ENCODE measurements at places on chromosomes 2 and 18.

GRCh38 chr2:58976375-58977071 is 735.4 kb upstream of the FANCL start:
- DNase-seq, result peak; percentile 85

GRCh38 chr18:9613550-9614400 is 584 bp downstream of the PPP4R1 start:
- peak; percentile 41 for DNase-seq

DNA sequence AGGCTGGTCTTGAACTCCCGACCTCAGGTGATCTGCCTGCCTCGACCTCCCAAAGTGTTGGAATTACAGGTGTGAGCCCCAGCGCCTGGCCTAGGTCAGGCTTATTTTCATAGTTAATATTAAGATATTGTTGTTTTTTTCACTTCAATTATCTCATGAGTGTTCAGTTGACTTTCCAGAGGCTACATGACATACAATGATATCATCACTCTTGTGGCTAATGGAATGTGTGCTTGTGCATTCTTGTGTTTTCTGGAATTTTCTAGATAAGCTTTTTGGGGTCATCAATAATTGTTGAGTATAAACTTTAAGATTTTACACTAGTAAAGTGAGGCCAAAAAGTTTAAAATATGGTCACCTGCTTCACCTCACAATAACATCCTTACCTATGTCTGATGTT is 180.9 kb downstream of the FIGN start:
- no peak for DNase-seq

- DNase-seq, result no peak
Observed at GRCh38 chr18:8247700-8248099, 361.5 kb upstream of the RAB12 start.

DNA sequence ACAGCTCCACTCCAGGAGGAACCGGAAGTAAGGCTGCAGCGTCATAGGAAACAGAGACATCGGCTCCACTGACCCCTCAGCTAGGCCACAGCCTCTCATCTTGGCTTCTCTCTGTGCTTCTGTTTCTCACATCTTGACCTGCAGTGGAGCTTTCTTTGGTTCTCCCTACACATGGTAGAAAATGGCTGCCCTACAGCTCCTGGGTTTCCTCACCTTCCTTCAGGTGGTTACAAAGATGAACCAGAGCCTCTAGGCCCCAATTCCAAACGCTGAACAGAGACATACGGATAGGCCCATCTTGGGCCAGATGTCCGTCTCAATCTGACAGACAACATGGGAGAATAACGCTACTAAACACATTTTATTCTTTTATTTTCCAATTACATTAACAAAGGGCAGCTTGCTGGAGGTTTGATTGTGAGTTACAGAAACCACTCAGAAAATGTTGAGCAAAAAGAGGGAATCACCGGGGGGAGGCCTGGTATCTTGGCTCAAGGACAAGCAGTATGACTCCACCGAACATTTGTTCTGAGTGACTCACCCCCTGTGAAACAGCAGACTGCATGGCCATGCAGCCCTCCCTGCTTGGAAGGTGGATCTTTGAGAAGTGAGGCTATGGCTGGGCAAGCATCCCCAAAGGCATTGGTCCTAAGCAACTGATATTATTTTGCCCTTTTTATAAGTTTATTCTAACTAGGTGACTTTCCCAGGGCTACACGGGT is 303.5 kb downstream of the CDCA7 start:
- no peak for DNase-seq

DNA sequence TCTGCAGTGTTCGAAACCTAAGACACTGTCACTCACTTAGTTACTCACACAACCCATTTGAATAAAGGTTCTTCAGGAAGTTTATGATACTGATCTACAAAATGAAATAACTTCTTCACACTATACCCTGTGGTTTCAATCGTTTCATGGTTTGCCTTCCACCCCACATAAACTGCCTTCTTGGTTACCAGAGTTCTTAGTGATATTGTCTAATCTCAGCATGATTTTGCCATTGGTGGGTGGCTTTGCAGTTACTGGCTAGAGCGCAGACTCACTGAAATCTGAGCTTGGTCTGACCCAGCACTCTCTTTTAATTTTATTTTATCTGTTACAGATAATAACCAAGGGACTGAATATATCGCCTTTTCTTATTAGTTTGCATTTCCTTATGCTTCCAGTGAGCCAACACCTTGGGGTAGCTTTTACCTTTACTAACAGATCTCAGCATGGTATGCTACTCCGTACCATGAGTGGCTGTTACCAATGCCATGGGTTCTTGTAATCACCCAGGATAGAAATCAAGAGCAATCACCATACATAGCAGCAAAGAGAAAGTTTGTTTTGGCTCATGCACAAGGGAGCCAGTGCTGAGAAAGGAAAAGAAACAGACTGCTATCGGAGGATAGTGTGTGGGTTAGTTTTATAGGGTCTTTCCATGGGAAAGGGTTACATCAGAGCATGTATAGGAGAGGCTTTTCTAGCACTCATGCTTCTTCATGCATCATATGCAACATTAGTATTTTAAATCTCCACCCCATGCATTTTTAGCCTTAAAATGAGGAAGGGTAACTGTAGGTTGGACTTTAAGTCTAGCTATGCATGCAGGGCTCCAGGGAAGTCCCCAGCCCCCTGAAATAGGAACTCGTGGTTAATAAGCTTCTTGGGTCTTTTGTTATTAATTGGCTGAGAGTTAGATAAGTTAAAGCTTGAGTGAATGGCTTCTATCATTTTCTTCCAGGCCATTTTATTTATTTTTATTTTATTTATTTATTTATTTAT is 33.3 kb downstream of the ANXA4 start:
- DNase-seq, result no peak

Data from NCI-H510A treated with DMSO at 0.1 percent for 48 hours (cell line).